ENCODE measurements at places on chromosomes 2 and 18. TPM values are rescaled to one million over a fixed set of nuclear protein-coding genes. Genes with fewer than 3 reads are reported as not detected.

Gene LDAH
- total RNA-seq, result 15.7 TPM

Gene ZNF2
- total RNA-seq, result 5.7 TPM

Gene CNDP1
- total RNA-seq, result not detected

Gene DLGAP1
- 0.65 TPM for total RNA-seq

Gene DSG4
- not detected for total RNA-seq

Gene STARD6
- total RNA-seq, result not detected

Gene ACOXL
- not detected for total RNA-seq

Gene SERPINB4
- total RNA-seq, result not detected

Gene WDR12
- 53.6 TPM for total RNA-seq

Gene ECEL1
- total RNA-seq, result not detected

Gene WNT10A
- total RNA-seq, result not detected

Gene AGPS
- total RNA-seq, result 17.5 TPM

Gene FOXI3
- total RNA-seq, result not detected

Gene SPRED2
- 18.8 TPM for total RNA-seq

Gene UNC80
- total RNA-seq, result not detected

Gene SATB2
- 1.3 TPM for total RNA-seq

Gene CHRND
- not detected for total RNA-seq

Gene ZC3H6
- total RNA-seq, result 1.5 TPM

Gene HOXD12
- total RNA-seq, result not detected

Gene SP140
- total RNA-seq, result not detected

Gene LDLRAD4
- not detected for total RNA-seq

Gene SPHKAP
- not detected for total RNA-seq

Gene MARCO
- not detected for total RNA-seq

Gene RASGRP3
- 1.8 TPM for total RNA-seq

Gene IHH
- total RNA-seq, result not detected

Gene CNTNAP5
- not detected for total RNA-seq

Gene SLC19A3
- 2.2 TPM for total RNA-seq

Gene EVA1A
- total RNA-seq, result 11.9 TPM

Gene CFAP65
- total RNA-seq, result not detected

Gene ASPRV1
- total RNA-seq, result not detected

Gene GNAL
- total RNA-seq, result 0.72 TPM

Gene ALPP
- total RNA-seq, result not detected

Gene SNED1
- 84.5 TPM for total RNA-seq

Gene FAM124B
- 1.8 TPM for total RNA-seq

Gene RESP18
- not detected for total RNA-seq

Gene SERPINB12
- not detected for total RNA-seq

Gene GALR1
- total RNA-seq, result not detected

Gene MTIF2
- total RNA-seq, result 26.1 TPM

Gene BOLL
- total RNA-seq, result not detected

Gene PCARE
- total RNA-seq, result not detected

Gene ADD2
- total RNA-seq, result not detected

Gene TFCP2L1
- not detected for total RNA-seq

Gene ABCG5
- total RNA-seq, result not detected

Gene GPAT2
- total RNA-seq, result 8.5 TPM

Gene C1GALT1C1L
- not detected for total RNA-seq

Gene COL6A3
- total RNA-seq, result 1,547 TPM

Gene GKN2
- not detected for total RNA-seq

Gene MTERF4
- total RNA-seq, result 26.4 TPM
